ENCODE measurements at places on chromosomes 4 and X.

- no peak for DNase-seq
These were observed 139.3 kb upstream of the VCX2 start for GRCh38 chrX:8310409-8310808.

GRCh38 chr4:10200869-10201268 is 84.3 kb upstream of the WDR1 start:
- DNase-seq, result peak; percentile 76

DNA sequence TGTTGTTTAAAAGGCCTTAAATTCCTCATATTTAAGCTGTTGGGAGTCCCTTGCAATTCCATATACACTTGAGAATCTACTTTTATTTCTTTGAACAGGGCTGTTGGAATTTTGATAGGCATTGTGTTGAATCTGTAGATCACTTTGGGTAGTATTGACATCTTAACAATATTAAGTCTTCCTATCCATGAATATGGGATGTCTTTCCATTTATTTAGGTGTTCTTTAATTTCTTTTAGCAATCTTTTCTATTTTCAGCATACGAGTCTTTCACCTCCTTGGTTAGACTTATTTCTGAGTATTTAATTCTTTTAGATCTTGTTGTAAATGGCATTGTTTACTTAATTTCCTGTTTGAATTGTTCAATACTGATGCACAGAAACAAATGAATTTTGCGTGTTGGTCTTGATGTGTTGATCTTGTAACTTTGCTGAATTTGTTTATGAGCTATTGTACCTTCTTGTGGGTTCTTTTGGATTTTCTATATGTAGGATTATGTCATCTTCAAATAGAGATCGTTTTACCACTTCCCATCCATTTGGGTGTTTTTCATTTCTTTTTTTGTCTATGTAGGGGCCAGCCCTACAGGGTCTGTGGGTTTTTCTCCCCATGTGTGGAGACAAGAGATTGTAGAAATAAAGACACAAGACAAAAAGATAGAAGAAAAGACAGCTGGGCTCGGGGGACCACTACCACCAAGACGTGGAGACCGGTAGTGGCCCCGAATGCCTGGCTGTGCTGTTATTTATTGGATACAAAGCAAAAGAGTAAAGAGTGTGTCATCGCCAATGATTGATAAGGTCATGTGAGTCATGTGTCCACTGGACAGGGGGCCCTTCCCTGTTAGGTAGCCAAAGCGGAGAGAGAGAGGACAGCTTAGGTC is 18.2 kb upstream of the CTBP1 start:
- DNase-seq, result no peak

- DNase-seq, result peak; percentile 25
These were observed 59.3 kb upstream of the MAGED1 start for GRCh38 chrX:51834076-51834475.

- peak; percentile 17 for DNase-seq
These were observed 104.0 kb upstream of the MBNL3 start for GRCh38 chrX:132592880-132593279.

Measured in OCI-M1 (cell line).